ENCODE measurements at places on chromosomes 5 and 9.
A peak's percentile ranks its signal among the peaks of the same experiment; 100 is the strongest.

GRCh38 chr5:54905246-54905795 is 80.1 kb downstream of the ESM1 start:
- DNase-seq = no peak

- DNase-seq = no peak
These were observed 326.4 kb upstream of the TARS1 start for GRCh38 chr5:33114361-33114760.

- DNase-seq = no peak
These were observed 69.4 kb upstream of the LHFPL2 start for GRCh38 chr5:78717674-78718584.

DNA sequence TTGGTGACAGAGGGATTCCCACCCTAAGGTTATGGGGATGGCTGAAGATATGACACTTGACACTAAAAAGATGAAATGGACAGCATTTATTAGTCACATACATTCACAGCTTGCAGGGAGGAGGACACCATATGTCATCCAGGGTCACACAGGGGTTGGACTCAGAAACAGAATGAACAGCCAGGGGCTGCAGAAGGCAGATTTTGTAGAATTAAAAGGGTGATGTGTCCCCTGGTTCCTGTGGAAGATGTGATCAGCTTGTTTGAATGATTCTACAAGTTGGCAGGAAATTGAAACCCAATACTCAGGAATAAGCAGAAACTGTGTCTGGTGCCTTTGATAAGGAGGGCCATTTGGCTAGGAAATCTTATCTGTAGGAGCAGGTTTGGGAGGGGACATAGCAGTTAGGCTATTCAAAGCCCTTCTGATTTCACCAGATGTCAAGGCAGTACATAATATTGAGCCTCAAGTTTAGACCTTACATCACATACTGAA is 102.3 kb upstream of the GRIN3A start:
- no peak for DNase-seq

DNA sequence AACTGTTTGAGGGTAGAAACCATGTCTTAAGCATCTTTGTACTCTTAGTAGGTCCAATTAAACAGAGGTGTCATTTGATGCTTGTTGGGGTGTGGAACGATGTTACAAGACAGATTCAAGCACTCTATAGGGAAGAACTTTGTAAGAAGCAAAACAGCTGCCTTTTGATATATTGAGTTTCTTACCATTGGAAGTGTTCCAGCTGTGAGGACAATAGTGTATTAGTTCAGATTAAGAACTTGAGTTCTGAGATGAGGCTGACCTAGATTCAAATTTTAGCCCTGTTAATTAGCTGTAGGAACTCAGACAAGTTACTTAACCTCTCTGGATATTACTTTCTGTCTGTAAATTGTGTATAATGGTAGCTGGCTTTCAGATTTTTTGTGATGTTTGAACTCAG is 19.6 kb upstream of the ZNF462 start:
- DNase-seq = no peak

GRCh38 chr9:87518702-87519335 is 21.2 kb downstream of the DAPK1 start:
- no peak for DNase-seq

DNA sequence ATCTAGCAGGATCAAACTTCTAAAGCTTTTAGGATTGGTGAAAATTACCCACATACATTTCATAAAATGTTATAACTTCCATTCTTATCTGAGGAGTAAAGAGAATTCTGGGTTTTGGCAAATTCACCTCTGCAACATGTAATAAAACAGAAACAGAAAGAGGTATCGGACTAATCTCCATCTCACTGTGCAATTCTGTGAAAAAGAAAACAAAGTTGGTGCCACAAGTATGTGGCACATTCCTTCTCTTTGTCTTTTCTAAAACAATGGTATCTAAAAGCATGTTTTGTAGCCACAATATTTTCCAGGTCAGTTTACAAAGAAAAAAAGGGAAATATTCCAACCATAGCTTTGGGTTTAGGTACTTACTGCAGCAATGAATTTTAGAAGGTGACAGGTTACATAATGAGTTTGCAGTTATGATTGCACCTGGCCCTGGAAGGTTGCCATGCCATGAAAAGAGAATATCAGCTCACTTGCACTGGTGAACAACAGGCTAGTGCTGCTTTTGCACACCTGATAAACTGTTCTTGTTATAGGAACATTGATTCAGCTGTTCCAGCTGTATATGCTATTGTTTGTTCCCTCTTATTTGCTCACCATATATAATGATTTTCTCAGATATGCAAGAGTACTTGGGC is 491.3 kb upstream of the MEF2C start:
- no peak for DNase-seq

DNA sequence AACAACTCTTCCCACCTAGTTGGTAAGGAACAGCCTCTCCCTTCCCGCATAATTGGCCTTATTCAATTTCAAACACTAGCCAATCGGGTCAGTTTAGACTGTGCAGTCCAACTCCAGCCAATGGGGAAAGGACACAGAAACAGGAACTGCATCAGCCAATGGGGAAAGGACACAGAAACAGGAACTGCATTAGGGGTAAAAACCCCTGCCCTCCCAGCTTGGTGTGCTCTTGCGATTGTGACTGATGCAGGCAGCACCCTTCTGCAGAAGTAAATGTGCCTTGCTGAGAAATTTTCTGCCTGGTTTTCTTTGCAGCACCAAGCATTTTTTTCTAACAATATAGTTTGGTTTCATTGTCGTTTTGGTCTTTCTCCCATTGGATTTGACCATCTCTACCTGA is 8.5 kb upstream of the GLT6D1 start:
- DNase-seq = no peak

DNA sequence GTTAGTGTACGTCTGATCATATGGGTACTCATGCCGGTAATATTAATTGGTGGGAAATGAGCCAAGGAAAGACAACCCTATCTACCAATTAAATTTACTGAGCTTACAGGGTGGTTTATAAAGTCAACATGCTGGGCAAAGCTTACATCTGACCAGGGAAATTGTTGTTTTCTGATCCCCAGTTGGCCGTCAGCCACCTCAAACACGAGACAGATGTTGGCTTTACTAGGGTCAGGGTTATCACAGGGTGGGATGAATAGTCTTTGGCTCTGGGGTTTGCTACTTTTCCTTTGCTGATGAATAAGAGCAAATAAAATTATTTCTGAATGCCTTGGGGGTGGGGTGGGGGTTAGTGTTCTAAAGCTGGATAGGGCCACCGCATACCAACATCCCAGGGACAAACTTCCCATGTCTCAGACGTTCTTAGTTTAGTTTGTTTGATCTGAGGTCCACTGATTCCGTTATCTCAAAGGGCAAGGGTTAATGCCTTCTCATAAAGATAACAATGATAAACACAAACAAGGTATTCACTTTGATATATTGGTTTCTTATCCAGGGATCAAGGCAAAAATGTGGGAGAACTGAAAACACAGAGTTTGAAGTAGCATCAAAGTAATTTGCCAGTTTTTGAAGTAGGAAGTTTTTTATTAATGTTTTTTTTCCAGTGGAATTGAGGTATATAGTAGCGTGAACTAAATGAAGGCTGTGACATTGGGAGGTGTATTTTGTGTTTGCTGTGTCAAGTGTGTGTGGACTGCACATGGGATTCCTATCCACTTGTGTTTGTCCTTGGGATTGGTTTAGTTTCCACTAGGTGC is 109.1 kb upstream of the RPS23 start:
- DNase-seq = no peak

DNA sequence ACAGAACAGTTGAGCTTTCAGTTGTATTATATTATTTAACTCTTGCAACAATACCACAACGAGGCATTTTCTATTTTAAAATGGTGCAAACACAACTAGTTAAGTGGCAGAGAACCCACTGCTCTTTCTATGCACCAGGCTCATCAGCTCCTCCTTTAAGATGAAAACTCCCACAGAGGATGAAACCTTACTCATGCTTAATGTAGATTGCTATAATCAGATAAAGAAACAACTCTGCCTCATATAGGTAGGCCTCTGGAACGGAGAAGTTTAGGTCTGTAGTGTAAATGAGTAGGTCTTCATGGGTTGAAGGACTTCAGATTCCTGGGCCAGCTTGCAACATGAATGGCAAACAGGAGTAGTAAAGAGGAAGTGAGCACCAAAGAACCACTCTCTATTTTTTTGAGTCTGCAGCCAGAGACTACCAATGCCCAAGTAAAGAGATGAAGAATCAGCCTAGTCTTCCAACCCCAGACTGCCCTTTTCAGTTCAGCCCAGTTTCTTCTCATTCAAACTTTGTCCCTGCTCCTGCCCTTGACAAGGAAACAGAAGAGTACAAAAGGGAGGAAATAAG is 33.9 kb downstream of the HACD4 start:
- DNase-seq = peak; percentile 47

DNA sequence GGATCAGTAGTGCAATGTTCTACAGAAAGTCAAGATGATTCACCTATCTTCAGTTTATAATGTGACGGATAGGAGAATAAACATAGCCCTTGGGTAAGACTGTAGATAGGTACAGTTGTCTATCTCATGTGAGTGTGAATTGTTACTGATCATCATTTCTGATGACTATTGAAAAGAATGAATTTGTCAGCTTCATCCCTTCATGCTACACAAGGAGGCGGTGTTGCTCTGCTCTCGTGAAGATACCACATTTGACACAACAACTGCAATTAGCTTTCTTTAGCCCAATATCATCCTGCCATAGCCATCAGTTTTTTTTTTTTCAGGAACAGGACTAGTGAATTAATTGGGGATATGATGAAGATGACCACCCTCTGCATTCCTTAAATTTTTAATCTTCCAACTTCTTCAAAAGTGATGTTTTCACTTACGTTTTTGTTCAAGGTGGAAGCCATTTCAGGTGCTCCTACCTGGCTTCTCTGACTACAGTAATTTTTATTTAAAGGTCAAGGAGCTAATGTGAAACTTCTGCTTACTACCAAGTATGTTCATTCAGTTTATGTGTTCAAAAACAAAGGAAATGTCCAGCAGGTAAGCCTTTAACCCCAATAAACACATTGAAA is 152.9 kb upstream of the MOCS2 start:
- no peak for DNase-seq

DNA sequence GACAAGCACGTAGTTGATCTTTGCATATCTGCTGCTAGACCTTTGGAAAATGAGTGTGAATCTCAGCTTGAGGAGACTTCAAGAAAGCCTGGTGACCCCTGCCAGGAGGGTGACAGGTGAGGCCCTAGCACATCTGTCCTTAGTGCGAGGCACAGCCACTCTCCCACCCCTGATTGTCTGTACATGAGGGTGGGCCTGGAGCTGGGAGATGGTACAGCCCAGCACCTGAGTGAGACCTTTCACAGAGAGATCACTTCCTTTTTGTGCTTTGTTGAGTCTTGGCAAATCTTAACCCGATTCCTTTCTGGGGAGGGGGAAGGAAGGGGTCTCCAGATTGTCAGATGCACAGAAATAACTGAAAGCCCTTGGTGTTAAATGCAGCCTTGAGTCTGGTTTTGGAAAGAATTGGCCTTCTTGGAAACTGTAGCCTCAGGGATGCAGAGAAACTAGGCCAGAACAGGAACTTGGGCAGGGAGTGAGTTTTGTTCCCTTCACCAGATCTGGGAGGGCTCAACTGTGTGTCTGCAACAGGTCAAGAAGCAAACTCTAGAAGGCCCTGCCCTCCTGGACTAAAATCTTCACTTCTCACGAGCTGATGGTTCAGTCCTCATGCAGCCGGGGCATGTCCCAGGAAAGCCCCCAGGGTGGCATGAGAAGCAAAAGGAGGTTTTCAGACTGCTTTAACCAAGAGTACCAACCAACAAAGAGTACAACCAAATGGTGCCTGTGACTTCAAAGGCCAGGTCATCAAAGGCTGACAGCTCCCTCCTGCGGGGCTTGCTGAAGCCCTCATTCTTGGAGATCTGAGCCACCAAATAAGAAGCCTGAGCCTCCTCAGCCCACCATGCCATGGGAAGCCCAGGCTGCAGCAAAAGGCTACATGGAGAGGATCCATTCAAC is 20.8 kb upstream of the SEMA4D start:
- DNase-seq = no peak

- DNase-seq = no peak
These were observed 195.0 kb upstream of the TBC1D2 start for GRCh38 chr9:98450496-98450895.

- DNase-seq = no peak
These were observed 293.4 kb downstream of the CDK5RAP2 start for GRCh38 chr9:120286530-120286929.

GRCh38 chr5:149646564-149646963 is 65.3 kb downstream of the ARHGEF37 start:
- DNase-seq = no peak

GRCh38 chr5:159402311-159402710 is 72.0 kb upstream of the IL12B start:
- no peak for DNase-seq

DNA sequence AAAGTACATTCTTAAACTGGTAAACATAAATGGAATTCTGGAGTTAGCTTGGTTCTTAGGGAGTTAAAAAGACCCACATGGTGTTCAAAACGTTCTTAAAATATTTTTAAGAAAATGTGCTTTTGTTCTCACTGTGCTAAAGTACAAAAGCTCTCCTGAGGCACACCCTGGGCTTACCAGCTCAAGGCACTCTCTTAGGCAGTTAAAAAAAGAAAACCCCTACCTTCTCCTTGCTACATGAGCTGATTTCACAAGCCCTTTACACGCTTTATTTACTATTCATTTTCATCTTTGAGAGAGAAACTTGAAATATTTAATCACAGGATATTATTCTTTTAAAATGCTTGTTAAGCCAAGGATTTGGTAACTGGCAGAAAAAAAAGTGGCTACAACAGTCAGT is 723.3 kb upstream of the GRAMD2B start:
- DNase-seq = no peak

DNA sequence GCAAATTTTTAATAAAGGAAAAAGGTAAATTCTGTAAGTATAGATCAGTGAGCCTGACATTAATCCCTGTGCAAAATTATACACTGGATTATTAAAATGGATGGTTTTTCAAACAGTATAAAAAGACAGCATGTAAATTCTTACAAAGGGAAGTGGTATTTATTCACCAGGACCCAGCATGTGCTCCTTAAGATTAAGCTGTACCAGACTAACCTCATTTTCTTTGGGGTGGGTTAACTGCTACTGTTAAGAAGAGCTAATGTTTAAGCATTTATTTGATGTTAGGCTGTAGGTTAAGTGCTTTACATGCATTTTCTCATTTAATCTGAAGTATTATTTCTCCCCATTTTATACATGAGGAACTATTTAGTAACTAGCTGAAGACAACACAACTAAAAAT is 60.3 kb upstream of the RFX3 start:
- no peak for DNase-seq

- DNase-seq = no peak
These were observed 49.6 kb downstream of the CFAP77 start for GRCh38 chr9:132459661-132460060.
